ENCODE measurements at places on chromosomes 16 and 17.

GRCh38 chr16:89026121-89026612, 49.2 kb upstream of the CBFA2T3 start:
- DNase-seq = peak; percentile 65

GRCh38 chr17:30346221-30346795, 12.5 kb upstream of the TMIGD1 start:
- DNase-seq = no peak

DNA sequence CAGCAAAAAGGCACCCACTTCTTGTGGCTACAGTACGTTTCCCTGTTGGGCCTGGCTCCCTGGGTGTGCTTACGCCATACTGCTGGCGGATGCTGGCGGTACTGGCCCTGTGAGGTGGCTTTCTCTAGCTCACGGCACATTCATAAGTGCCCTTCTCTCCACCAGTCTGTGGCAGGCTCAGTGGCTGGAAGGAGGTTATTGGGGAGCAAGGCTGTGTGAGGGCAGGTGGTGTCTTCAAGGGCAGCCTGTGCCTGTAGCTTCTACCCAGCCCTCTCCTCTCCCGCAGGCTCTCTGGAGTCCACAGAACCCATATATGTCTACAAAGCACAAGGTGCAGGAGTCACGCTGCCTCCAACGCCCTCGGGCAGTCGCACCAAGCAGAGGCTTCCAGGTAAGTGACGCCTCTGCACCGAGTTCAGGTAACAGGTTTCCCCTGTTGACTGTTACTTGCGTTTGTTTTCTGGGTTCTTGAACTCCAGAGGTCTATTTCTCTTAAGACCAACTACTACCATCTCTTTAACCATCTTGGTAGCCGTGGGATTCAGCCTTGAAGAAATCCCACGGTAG, 20.6 kb downstream of the NTAN1 start:
- no peak for DNase-seq

DNA sequence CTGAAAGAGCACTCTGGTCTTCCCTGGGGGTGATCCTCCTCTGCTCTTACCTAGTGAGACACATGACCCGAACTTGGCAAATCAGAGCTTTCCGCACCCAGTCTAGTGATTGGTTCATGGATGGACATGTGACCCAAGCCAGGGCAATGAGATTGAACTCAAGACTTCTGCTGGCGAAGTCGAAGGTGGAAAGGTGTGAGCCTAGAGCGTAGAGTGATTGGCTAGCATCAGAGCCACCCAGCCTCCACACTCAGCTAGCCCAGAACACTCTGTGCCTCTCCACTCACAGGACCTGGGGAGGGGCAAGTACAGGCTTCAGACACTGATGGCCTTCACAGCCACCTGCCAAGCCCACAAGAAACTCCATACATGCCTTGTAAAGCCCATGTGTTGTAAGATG, 17.6 kb downstream of the ATPAF2 start:
- DNase-seq = no peak

DNA sequence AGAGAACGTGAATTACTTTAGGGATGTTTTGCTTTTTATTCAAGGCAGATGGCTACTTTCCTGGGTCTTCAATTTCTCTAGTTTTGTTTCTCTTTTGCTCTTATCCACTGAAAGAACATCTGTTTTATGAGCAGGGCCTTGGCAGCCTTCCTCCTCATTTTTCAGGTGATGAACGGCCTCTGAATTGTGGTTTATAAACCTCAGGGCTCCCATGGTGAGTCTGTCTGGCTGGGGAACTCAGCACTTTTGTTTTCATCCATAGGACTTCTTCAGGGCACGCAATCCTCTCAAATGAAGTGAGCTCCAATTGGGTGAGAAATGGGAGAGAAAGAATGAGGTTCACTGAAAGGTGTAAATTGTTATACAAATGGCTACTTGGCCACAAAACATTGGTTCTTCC, 186.4 kb upstream of the ERCC4 start:
- DNase-seq = no peak

GRCh38 chr17:43591779-43592562, 45.8 kb upstream of the ETV4 start:
- DNase-seq = no peak

DNA sequence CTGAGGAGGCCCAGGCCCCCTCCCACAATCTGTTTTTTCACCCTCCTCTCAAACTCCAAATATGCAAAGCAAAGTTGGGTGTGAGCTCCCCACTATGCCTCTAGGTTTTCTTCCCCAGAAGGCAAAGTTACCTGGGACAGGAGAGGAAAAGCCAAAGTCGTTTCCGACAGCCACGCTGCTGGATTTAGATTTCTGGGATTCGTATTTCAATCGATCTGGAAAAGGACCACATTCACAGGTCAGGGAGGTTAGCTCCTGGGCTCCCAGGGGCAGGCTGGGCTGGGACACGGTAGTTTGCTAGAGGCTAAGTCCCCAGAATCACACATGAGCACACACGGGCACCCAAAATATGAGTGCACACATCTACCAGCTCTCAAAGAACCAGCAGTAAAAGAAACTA, 21.3 kb upstream of the MRPS23 start:
- no peak for DNase-seq

- no peak for DNase-seq
Observed at GRCh38 chr17:69058165-69058564, 2.6 kb downstream of the ABCA9 start.

- DNase-seq = no peak
Observed at GRCh38 chr17:67819722-67820121, 5.6 kb upstream of the BPTF start.

DNA sequence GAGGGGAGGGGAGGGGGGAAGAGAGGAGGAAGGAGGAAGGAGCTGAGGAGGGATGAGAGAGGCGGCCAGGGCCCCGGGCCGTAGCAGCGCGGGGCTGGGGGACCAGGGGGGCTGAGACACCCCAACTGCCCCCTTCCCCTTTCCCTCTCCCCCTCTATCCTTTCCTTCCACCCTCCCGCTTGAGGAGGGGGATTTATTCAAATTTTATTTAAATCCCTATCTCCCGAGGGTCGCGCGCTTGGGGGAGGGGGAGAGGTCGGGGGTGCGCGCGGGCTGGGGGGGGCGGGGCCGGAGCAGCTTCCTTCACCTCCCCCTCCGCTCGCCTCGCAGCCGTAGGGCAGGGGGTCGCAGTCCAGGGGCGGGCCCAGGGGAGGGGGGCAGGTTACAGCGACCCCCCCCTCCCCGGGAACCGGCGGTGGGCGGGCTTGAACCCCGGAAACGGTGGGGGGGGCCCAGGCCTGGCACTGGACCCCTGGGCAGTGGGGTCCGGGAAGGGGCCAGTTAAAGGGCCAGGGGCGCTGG, at the start of gene FBXL19:
Gene FBXL19 (plus strand): TSS at position 19 of the 522 bp plus-strand sequence. CDS start 2,183 bp downstream, outside the sequence.
- DNase-seq = no peak

DNA sequence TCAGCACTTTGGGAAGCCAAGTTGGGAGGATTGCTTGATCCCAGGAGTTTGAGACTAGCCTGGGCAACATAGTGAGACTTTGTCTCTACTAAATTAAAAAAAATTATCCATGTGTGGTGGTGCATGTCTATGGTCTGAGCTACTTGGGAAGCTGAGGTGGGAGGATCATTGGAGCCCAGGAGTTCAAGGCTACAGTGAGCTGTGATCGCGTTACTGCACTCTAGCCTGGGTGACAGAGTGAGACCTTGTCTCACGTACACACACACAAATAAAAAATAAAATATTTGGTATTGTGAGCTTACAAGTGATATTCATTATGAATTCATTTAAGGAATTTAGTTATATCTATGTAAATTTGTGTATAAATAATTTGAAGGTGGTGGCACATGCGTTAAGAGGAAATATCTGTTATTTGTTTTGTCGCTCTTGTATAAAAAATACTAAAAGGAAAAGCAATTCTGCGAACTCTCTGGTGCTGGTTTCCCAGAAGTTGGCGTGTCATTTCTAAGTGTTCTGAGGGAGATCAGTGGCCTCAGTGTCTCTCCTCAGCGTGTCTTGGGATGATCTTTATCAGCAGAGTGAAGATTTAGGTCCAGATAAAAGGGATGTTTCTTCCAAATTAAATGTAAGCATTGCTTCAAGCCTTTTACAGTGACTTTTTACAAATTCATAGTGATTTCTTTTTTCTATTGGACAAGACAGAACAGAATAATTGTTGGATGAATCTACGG, 187.6 kb downstream of the FTO start:
- DNase-seq = no peak

DNA sequence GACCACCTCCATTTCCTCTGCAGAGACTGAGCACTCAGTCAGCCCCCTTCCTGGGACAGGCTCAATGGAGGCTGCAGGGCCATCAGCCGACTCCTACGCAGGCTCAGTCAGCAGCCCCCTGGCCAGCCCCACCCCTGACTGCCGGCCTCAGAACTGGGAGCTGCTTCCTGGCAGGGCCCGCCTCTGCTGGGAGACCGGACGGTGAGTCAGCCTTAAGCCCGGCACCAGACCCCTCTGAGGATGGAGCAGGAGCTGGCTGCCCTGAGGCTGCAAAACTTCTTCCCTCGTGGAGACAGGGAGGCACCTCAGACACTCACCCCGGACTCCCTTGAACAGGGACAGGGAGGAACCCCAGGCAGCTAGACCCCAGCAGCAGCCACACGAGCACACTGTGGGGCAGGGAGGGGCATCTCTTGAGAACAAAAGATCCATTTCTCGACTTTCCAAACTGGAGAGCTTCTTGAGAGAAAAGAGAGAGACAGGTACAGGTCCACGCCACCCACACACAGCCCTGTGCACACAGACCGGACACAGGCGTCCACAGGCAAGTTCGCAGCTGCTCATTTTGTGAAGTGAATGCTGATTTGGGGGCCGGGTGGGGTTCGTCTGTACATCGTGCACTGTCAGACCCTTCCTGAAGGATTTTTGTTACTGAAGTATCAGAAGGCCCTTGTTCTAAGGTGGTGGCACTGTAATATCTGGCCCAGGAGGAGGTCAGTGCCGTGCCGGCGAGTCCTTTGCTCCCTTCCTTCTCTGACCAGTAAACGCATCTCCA, 1.3 kb upstream of the TUBB3 start:
- DNase-seq = no peak

DNA sequence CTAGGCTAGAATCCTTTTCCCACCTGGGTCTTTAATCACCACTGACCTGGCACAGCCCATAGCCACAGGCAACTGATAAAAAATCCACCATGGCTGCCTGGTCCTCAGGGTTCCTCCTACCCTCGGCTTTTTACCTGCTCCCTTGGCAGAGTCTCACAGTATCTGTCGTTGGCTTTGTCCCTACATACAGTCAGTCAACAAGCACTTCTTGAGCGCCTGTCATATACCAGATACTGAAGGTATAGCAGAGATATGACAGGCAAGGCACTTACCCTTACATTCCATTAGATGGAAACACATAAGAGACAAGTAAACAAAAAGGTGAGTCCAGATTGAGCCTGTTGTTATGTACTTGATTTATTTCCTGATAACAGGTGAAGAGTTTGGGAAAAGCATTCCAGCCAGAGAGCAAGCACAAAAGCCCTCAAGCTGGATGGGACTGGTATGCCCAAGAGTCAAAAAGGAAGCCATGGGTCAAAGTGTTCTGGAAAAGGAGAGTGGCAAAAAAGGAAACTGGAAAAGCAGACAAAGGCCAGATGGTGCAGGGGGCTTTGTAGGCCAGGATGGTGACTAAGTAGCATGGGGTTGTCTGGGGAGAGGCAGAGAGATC, 247.0 kb downstream of the CHD9NB start:
- no peak for DNase-seq

DNA sequence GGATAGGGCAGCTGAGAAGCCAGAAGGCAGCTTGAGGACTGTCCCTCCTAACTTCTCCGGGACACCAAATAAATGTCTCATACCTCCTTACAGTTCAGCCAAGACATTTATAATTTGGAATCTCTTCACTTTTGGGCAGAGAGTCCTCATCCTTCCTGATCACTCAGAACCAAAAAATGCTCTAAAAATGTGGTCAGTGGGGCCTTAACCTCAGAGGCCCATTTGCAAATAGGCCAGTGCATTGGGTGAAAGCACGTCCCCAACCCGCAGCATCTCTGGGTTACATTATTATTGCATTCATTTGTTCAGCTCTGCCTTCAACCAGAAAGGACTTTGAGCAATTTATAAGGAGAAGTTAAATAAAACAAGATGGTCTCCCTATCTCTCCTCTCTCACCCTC, 112.4 kb upstream of the IRX3 start:
- no peak for DNase-seq

DNA sequence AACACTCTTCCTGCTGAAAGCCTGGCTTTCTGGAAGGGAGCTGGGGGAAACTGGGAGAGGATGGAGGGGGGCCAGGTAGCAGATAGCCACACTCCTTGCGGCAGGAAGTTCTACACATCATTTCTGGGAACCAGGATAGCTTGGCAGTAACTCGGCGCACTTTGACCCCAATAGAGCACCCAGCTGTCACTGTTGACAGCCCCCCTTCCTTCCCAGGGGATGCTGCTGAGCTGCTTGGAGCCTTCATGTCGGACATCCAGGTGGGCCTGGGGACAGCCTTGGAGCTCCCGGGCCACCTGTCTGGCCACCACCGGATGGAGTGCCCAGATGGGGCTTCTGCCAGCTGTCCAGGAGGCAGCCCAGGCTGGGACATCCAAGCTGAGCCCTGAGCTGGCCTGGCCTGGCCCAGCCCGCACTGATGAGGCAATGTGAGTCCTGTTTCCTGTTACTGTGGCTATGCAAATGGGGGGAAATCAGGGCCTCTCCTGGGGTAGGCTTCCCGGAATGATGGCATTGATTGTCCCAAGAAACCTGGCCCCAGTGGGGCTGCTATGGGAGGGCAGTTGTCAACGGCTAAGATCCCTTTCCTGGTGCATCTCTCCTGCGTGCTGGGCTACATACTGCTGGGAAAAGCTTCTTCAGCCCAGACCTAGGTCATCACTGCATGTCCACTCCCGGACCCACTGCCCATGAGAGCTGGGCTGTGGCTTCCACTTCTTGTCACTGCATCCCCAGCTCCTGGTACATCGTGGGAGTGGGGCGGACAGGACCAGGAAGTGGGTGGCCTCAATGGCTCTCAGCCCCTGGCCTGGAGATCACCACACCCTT, 50.0 kb downstream of the SOCS1 start:
- DNase-seq = no peak

DNA sequence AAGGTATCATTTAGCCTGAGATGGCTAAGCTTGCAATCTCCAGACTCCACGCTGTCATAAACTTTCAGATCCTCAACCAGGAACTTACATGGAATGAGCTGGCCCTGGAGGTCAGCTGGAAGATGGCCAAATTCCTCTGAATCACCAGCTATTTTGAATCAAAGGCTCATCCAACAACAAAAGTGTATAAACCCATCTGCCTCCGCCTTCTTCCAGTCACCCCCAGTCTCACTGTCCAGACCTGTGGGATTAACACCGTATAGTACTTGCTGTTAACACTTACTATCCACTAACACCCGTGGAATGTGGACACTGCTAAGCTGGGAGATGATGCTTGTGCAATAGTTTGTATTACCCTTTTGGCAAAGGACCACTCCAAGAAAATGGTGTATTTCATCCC, 1.9 kb upstream of the LCMT1 start:
- no peak for DNase-seq
